NCI-H146 (cell line): ENCODE measurements at places on chromosomes 12 and 14.

DNA sequence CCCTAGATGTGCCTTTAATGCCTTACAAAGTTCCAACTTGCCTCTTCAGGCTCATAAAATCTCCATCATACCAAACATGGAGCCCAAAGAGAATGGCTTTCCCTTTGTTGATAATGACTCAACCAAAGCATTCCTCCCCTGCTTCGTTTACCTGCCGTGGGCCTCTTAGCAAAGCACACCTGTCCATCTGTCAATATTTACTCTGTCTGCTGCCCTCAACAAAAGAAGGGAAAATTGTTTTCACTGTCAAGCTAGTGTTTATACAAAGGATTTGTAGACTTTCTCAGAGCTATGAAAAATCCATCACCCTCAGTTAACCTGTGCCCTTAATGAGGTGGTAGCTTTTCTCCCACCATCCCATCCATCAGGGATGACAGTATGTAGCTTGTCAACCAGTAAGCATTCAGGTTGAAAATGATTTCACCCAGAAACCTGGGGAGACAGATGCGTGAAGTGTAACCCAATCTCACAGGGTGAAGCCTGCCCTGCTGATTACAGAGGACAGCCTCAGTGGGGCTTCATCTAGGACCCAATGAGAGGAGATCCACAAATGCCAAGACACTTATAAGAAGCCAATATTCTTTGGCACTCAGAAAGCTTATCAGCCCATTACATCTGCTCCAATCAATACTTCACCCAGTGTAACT, 278.1 kb downstream of the NUAK1 start:
- DNase-seq = peak; percentile 99

DNA sequence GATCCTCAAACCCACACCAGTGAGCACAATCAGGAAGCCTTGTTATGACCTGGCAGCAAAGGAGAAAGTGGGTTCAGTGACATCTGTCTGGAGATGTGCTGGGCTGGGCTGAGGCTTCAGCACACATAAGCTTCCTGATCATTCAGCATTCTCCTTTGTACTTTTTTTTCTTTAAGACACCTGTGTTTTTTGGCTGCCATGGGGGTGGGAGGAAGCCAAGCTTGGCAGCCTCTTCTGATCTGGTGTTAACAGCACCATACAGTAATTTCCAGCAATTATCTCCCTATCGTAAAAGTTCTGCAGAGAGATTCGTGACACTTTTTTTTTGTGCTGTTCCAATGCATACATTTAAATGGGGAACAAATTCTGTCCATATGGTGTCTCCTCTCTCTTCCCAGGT, 38.9 kb upstream of the RASSF3 start:
- DNase-seq = no peak

DNA sequence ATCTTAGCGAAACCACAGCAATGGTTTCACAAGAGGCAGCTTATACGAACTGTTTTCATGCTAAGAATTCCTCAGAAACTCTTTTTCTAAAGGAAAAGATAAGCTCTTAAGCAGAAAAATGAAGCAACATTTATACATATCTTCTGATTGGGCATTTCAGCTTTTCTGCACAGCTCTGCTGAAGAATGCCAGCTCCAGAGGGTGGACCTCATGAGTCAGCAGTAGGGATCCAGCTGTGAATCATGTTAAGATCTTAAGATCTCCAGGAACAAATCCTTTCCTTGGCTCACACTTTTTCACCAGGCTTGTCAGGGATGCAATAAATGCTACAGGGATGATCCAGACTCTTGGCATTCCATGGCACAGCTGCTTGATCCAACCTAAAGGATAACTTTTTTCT, 477.1 kb upstream of the CCDC196 start:
- DNase-seq = no peak

GRCh38 chr14:53365486-53366130, 212.5 kb upstream of the DDHD1 start:
- DNase-seq = no peak

DNA sequence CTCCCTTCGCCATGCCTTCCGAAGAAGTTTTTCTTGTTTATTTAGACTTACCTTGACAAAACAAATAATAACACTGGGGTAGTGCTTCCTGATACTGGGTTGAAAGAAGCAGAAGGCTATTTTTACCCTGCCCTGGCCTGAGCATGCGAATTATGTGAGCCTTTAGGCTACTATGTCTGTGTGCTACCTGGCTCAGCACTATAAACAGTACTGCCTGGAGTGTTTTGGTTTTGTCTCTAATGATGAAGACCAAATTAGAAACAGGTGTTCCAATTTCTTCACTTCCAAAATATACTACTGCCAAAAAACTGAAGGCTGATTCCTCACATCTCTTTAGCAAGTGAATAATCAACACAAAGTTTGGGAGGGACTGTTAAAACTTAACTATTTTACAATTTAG, 7.6 kb upstream of the OVCH1 start:
- no peak for DNase-seq

DNA sequence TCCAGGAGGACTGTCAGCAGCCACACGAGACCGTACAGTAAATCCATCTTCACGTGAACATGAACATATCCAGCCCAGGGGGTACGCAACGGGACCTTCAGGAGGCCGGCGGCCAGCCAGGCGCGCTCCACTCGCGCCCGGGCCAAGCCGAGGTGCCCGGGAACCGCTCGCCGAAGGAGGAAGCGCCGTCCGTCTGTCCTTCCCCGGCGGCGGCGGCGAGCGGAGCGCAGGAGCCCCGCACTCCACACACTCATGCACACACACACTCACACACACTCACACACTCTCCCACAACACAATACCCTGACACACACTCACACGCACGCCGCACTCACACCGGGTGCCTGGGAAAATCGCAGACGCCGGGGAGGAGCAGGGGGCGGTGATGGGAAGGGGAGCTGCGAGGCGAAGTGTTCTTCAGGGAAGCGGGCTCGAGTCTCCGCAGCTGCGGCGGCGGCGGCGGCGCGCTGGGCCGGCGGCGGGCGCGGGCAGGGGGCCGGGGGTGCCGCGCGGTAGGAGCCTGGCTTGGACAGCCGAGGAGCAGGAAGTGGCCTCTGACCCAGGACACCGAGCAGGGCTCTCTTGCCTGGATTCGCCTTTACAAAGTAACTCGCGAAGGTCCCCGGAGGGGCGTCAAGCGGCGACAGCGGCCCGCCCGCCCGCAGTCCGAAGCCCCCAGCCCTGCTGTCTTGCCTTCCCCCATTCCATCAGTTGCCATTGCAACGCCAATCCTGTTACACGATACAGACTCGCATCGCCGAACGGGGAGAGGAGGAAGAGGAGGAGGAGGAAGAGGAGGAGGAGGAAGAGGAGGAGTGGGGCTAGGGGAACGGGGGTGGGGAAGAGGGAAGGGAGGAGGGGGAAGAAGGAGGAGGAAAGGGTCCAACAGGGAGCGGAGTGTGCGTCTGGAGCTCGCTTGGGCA, 601 bp downstream of the MDGA2 start:
- no peak for DNase-seq

DNA sequence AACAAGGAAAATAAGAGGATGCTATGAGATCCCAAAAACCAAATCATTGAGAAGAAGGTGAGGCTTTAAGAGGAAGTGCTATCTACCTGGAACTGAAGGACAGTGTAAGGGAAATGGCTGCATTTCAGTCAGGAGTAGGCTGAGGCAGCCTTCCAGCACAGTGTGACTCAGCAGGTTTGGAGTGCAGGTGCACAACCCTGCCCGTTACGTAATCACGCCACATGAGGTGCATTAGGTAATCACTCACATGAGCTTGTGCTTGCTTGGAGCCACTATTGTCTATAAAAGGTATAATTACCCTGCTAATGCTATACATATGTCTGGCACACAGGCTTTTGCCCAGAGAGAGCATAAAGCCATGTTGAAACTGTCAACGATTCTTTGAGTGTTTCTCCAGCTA, 74.9 kb downstream of the DIO2 start:
- DNase-seq = no peak

DNA sequence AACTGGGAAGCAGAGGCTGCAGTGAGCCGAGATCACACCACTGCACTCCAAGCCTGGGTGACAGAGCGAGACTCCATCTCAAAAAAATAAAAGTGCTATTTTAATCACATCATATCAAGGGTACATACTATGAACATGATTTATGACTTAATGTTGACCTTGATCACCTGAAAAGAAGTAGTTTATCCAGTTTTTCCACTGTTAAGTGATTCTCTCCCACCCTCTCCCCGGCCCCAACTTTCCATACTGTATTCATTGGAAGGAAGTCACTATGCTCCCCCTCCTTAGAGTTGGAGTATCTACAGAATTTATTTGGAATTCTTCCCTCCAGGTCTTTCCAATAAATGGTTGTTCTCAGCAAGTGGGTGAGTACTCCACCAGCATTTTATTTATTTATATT, 3.0 kb upstream of the PRMT5 start:
- DNase-seq = no peak

GRCh38 chr14:102492531-102492910, 17.1 kb downstream of the ANKRD9 start:
- DNase-seq = no peak

DNA sequence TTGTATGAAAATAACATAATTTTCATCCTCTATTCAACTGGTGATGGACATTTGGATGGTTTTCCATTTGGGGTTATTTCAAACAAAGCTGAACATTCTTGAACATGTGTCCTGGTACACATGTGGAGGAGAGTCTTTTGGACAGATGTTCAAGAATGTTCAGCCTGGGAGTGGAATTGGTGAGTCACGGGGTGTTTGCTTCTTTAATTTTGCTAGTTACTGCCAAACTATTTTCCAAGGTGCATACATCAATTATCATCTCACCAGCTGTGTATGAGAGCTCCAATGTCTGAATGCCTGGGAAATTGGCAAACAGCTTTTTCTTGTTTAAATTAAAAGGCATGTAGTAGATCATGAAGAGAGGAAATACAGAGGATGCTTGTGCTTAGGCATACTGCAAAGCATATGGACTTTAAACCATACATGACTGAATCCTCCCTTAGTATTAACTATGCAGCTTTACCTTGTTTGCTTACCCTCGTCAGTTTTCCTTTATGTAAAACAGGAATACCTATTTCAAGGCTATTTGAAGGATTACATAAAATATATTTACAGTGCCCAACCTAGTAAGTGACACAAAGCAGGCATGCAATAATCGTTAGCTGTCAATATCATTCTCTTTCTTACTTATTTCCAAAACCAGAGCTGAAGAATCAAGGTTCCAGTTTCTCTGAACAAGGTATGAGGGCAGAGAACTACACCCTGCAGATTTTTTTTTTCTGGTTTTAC, 152.1 kb downstream of the ITPR2 start:
- no peak for DNase-seq

DNA sequence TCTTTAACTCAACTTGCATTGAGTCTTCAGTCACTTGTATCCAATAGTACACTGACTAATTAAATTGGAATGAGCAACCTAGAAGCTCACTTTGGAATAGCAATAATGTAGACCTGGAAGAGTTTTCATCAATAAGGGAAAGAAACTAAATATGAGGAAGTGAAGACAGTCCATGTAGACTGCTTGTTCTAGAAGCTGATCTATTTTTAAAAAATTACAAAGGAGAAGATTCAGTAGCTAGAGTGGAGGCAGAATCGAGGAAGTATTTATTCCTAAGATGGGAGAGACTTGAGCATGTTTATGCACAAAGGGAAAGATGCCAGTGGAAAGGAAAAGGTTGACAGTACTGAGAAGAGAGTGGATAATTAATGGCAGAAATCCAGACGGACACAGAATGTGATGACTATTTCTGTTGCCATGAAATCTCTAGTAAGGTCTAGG, 156.3 kb upstream of the PDE3A start:
- no peak for DNase-seq

DNA sequence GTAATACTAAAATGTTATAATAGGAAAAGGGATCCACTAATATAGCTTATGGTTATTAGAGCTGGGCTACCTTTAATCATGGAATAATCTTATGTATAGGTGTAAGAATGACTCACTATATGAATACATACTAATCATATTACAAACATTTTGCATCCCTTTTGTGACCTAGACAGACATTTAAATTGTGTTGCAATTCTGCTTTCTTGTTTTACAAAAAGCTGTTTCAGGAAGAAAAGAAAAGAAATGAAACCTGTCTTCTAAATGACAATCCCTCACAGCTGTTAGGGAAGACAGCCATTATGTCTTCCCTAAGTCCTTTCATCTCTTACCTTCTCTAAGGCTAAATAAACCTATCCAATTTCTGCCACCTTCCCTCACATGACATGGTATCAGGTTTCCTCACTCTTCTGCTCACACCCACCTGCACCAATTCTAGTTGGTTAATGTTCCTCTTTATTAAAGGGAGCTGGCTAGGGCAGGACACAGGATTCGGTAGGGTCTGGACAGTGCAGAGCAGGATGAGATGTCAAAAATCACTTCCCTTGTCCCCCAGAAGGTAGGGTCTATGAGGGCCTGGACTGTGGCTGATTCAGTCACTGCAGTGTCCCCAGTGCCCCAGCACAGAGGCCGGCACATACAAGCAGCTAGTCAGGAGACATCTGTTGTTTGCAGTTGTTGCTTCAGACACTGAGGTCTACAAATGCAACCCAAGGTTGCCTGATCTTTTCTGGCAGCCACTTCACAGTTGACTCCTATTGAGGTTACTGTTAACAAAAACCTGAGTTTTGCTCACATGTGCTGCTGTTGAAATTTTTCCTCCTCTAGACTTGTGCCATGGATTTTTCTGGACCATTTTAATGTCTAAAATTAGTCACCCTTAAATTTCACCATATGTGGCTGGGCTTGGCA, 3.7 kb downstream of the DHRS7 start:
- peak; percentile 73 for DNase-seq

DNA sequence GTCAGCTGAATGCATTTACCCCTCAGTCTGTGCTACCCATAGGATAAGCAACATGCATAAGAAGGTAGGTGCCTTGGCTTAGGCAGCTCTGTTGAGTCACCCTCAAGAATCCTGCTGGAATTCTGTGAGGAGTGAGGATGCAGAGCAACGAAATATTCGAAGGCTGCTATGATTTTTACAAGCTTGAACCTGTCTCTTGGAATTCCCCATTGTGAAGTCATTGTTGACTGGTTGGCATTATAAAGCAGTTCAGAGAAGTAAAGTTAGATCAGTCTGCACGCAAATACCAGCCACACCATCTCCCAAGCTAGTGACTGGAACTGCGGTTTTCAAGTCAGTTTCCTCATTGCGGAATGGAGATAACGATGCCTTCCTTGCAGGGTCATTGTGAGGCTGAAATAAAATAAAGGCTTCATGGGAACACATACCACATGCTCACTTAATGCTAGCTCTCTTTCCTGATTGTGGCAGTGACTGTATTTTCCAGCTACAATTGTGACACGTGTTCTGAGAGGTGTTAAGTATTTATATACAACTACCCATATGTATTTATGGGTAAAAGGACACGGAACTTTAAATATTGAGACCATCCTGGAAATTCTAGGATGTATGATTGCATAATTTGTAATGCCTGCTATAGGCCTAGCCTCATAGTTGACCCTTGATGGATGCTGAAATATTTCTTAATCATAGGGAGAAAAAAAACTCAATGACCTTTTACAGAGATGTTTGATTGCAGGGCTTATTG, 96.7 kb downstream of the ETV6 start:
- DNase-seq = no peak

DNA sequence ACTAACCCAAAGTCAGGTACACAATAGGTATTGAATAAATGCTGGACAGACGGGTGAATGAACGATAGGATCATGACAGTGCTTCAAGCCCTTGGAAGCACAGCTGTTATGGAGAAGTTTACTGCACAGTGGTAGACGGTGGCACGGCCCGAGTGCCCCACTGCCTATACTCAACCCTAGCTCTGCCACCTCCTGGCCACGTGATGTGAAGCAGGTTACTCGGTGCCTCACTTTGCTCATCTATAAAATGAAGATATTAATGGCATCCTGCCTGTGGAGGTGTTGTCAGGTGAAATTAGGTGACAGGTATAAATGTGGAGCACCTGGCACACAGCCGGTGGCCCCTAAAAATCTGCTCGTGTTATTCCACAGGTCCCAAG, 5.8 kb downstream of the ASB2 start:
- no peak for DNase-seq

GRCh38 chr14:40697231-40697630, 909.4 kb upstream of the LRFN5 start:
- no peak for DNase-seq
